EH (cell line): ENCODE measurements at places on chromosomes 13 and 19.

GRCh38 chr13:41842036-41842620, 118.8 kb downstream of the VWA8 start:
- DNase-seq = peak; percentile 55

DNA sequence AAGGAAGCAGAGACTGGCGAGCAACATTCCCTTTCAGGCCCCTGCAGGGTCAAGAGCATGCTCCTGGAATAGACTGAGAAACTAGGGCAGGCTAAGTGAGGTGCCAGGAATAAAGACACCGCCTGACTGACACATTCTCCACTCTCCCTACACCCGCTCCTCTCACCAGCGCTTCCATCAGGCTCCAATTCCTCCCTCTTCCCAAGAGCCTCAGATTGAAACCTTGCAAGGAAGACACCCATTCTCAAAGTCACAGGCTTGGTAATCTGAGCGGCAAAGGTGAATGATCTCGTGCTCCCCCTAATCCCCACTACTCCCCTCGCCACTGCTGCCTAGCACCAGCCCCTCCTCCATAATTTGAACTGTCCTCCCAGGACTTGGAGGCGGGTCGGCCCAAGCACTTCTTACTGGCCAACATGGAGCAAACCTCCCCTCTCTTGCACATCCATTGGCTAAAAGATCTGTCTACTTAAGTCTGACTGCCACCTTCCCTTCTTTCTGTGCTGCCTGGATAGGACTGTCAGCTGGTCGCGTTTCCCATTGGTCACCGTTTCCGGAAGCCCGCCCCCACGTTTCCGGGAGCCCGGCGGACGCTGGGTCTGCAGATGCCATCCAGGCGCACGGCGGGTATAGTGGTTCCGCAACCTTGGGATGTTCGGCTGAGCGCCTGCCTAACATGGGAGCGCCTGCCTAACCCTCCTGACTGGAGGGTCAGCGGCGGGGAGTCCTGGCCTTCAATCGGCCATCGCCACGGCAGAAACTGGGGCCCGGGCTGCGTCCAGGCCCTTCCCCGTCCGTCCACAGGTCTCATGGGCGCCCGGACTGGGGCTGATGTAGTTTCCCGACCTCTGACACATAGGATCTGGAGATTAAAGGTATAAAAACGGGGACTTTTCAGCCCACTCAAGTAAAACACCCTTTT, 33.6 kb downstream of the ZNF383 start:
- DNase-seq = peak; percentile 95

DNA sequence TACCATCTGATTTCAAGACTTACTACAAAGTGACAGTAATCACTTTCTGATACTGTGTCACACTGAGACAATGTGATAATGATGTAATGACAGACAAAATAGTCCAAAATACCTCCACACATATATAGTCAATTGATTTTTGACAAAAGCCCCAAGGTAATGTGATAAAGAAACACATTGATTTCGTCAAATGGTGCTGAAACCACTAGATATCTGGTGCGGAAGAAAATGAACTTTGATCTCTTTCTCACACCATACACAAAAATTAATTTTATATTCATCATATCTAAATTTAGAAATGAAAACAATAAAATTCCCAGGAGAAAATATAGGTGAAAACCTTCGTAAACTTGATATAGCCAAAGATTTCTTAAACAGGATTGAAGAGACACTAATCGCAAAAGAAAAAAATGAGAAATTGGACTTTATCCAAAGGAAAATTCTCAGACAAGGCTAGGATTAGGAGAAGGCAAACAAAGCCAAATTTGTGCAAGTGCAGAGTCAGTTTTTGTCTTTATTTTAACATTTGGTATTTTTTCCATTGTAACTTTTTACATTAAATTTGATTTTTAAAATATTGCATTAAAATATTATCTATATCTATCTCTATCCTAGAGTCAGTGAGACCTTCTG, 739.9 kb downstream of the DIAPH3 start:
- DNase-seq = no peak

DNA sequence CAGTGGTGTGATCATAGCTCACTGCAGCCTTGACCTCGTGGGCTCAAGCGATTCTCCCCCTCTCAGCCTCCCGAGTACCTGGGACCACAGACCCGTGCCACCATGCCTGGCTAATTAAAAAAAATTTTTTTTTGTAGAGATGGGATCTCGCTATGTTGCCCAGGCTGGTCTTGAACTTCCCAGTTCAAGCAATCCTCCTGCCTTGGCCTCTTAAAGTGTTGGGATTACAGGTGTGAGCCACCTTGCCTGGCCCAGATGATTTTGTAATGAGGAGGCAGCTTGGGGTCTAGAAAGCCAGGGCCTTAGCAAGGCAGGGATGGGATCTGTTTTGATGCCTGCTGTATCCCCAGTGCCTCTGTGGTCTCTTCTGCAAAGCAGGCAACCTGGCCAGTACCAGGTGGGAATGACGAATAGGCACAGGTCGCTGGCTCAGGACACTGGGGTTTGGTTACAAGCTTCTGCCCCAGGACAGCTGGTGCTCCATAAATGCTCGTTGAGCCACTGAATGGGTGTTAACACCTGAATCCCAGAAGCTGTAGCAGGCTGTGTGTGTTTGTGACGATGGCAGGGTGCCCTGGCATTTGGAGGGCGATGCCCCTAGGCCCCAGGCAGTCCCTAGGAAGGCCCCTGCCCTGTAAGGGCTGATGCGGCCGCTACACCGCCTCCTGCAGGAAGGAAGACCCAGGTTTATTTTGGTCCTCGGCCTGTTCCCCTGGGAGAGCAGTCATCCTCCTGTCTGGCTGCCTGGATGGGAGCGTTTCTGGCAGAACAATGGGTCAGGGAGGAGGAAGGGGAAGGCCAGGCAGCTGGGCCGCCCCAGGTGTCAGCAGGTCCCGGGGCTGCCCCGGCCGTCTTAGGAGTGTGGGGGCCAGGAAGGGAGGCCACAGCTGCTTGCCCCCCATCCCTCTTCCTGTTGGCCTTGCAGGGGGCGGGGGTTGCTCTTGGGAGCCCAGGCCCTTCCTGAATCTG, 8.6 kb downstream of the TNFAIP8L1 start:
- DNase-seq = no peak

GRCh38 chr19:43470288-43470687, 4.9 kb upstream of the LYPD3 start:
- DNase-seq = peak; percentile 64

DNA sequence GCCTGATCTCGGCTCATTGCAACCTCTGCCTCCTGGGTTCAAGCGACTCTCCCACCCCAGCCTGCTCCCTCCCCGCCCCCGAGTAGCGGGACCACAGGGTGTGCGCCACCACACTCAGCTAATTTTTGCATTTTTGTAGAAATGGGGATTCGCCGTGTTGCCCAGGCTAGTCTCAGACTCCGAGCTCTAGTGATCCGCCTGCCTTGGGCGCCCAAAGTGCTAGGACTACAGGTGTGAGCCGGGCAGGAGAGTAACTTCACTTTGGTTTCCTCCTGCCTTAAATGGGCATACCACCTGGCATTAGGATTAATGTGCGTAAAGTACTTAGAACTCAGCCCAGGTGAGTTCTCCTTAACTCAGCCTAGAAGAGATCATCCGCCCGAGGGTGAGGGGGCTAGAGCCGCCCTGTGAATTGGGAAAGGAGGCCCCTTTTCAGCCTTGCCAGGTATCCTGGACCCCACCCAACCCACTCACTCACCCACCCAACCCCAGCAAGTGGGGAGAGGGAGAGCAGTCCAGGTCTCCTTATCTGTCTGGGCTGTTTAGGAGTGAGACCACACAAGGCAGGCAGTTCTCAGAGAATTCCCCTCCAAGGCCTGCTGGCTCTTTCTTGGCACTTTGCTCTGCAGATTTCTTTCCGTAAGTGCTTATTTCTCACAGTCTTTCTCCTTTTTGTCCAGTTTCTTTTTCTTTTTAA, 1.2 kb upstream of the ZFP36 start:
- DNase-seq = no peak

GRCh38 chr19:4506449-4507149, 11.7 kb downstream of the PLIN4 start:
- DNase-seq = peak; percentile 71

DNA sequence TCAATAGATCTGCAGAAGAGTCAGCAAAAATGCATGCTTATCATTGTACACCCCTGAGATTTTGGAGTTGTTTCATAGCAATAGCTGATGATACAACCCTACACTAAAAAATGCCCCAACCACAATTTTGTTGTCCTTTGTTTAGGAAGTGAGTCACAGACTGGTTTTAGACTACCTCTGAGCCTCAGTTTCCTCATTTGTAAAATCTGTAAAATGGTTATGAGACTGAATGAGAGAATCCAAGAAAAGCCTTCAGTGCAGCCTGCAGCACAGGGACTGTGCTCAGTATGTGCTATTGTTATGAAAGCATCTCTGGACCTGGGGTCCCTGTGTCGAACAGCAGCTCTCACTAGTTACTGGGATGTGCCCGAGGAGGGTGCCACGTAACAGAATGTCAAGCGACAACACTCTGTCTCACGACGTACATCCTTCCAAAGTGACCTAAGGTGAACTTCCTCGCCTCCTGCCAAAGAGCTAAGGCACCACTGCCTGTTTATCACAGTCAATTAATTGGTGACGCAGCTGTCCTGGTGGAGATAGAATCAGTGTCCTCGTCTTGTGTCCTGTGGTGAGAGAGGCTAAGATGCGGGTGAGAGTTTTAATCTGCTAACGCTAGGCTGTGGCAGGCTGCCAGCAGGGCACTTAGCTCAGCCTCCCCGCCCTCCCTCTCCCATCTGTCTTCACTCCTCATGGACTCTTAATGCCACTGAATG, 18.1 kb downstream of the DHRS12 start:
- peak; percentile 84 for DNase-seq
